RWPE2 (cell line): ENCODE measurements at places on chromosomes 7 and 10.

GRCh38 chr7:1224086-1224716, 8.5 kb upstream of the UNCX start:
- no peak for DNase-seq

- no peak for DNase-seq
Measured at GRCh38 chr10:24485304-24485703, 238.4 kb downstream of the ARHGAP21 start.

GRCh38 chr7:139571190-139571589, 47.7 kb downstream of the CLEC2L start:
- no peak for DNase-seq

GRCh38 chr7:70553364-70553763, 578.6 kb upstream of the GALNT17 start:
- no peak for DNase-seq

DNA sequence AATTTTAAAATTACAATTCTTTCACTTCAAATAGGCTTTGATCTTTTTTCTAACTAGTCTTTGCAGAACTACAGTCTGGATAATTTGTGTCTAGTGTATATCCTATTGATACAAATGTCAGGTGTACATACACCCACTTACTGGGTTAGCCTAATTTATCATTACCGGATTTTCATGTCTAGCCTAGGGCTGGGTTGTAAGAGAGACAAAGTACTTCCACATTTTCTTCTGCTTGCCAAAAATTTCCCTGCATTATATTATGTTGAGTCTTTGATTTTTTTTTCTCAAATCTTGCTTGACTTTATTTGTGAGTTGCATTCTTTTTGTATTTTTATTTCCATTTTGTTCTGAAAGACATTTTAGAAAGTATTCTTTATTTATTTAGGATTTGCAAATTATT, 284.8 kb upstream of the FZD8 start:
- DNase-seq, result no peak

- no peak for DNase-seq
Measured at GRCh38 chr10:125373546-125373945, 213.2 kb upstream of the CTBP2 start.

GRCh38 chr7:12158334-12159060, 52.6 kb upstream of the TMEM106B start:
- no peak for DNase-seq

DNA sequence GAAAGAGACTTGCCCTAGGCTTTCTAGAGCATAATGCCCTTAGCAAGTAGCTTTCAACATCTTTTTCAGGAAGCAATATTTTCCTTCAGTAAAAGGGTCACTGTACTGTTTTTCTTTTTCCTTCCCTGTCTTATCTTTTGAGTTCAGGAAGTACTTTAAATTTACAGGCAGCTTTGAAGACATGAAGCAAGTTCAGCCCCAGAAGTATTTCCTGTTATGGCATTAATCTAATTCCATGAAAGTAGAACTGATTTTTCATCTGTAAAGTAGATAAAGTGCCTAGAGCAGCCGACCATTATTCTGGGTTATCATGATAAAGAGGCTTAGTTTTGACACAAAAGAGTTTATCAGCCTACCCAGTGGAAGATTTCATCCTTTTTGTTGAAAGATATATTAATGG, 288.2 kb downstream of the ADK start:
- no peak for DNase-seq

DNA sequence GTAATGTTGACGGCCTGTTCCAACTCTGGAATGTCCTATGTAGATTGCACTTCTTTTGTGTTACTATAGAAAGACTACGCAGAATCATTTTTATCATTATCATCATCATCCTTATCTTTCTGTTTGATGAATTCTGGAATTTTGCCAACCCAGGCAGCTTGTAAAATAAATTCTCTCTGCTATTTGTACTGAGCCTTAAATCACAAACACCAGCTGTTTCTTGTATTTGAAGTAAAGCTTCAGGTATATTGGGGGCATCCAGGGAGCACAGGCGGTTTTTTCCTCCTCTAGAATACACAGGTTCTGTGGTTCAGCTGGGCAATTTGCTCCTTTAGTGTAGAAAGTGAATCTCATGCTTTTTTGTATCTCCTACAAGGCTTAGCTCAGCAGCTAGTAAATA, 14.9 kb upstream of the CPA5 start:
- DNase-seq, result no peak

- no peak for DNase-seq
Measured at GRCh38 chr10:115094416-115095140, 1.4 kb downstream of the ATRNL1 start.

DNA sequence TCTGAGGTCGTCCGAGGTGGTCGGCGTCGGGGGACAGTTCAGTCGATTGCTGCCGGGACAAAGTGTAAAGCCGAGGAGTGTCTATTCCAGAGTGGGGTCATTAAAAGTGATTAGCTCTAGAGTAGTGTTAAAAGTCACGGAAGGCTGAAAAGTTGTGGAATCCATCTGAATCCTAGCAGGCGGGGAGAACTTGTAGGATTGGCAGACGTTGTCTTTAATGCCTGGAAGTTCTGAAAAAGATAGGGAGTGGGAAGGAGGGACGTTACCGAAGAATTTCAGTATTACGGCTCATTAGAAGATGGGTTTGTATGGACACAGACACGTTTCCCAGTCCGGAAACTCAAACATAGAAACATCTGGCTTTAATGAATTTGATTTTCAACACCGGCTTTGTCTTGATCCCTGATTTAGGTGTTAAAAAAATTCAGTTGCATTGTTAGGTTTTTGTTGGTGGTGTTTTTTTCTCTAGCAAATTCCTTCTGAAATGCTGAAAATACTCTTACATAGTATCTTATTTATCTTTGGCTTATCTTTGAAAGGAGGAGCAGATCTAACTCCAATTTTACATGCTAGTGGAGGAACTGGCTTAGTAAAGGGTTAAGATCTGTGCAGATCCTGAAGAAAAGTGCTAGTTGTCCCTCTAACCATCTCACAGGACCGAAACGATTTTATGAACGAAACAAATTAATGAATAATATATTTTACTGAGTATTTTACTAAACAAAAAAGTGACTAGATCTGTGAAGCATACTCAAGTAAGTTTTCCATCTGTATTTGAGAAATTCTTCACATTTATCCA, 900 bp downstream of the MKLN1 start:
- no peak for DNase-seq

DNA sequence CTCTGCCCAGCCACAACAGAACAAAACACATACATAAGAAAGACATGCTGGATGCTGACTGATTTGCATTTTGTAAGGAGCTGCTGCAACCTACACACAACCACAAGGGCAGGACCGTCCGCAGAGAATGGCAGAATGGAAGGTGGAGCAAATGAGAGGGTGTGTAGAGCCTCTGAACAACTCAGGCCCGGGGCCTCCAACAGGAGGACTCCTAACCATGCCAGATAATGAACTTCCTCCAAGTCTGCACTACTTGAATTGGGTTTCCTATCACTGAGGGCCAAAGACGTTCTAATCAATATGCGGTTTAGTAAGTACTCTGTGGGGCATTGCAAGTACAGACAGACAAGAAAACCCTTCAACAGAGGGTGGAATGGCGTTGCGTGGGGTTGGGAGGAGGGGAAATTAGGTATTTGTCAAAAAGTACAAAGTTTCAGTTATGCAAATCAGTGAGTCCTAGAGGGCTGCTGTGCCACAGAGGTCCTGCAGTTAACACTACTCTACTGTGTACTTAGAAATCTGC, 14.6 kb downstream of the VOPP1 start:
- DNase-seq, result no peak

- DNase-seq, result no peak
Measured at GRCh38 chr10:58514111-58514770, 1.6 kb downstream of the BICC1 start.
